Omental fat pad (tissue), 4 donors: ENCODE measurements at places on chromosomes 2 and 18.

- DNase-seq: no peak
Measured at GRCh38 chr2:199329466-199329865, 128.3 kb downstream of the SATB2 start.

- DNase-seq: no peak
Measured at GRCh38 chr2:7835693-7836680, 845.9 kb upstream of the ID2 start.

- no peak for DNase-seq
Measured at GRCh38 chr2:57888463-57888862, 158.1 kb upstream of the VRK2 start.

DNA sequence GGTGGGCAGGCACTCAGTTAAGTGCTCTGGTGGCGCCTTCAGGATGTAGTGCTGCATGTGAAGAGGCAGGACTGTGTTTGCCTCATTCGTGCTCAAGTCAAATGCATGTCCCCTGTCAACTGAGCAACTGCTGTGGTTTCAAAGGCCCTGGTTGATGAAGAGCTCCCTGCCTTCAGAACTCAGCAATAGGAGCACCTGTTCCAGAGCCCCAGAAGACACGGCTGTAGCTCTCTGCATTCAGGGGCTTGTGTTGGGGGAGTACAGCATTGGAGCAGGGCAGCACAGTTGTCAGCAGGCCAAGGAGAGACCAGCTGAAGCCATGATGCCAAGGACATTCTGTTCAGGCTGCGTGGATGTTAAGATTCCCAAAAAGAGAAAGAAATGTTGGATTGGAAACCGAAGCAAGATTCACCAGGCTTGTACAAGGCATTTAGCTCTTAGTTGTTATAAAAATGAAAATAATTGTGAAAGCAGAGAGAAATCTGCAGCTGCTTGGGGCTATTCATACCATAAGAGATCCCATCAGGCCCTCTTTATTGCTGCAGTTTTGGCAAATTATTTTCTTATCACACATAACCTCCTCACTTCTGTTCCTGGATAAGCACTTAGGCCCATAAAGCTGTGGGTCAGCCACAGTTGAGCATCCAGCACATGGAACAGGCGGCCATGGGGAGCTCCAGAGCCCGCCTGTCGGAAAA lies 252.4 kb upstream of the ZNF521 start:
- DNase-seq: no peak

GRCh38 chr2:183215917-183216316 lies 91.7 kb downstream of the NUP35 start:
- no peak for DNase-seq

DNA sequence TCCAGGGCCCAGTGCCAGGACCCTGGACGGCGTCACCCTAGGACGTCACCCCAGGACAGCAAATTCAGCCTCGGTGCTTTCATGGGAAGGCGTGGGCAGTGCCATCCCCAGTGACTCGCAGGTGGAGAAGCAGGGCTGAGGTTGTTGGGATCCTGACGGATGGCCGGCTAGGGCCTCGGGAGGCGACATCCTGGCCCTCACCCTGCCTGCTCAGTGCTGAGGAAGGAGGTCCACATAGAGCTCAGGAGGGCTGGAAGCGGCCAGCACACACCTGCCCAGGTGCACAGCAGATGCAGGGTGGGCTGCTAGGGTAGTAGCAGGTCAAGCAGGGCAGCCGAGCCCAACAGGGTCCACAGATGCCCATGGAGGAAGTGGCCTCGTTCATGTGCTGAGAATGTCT lies 482.0 kb upstream of the SALL3 start:
- no peak for DNase-seq

- DNase-seq: no peak
Measured at GRCh38 chr2:127134833-127135830, 28.2 kb upstream of the BIN1 start.

- DNase-seq: no peak
Measured at GRCh38 chr2:43222475-43223309, 3.7 kb downstream of the ZFP36L2 start.

DNA sequence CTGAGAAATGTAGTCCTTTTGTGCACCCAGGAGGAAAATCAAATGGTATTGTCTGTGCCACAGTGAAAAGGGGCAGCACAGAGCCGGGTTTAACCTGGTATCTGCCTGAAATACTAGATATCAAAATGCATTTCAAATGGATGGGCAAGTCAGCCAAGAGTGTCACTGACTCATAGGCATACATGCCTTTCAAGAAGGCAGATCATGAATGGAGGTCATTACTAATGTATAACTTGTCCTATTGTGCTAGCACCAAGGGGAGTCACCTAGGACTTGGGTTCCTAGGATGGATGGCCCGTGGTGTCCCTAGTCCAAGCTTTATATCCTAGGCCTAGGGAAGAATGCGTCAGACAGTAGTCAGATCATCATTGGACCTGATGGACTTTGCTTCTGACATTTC lies 49.9 kb downstream of the TCF7L1 start:
- DNase-seq: no peak

GRCh38 chr2:227655454-227655853 lies 11.2 kb upstream of the SCYGR5 start:
- no peak for DNase-seq

- DNase-seq: no peak
Measured at GRCh38 chr2:208031608-208032019, 6.3 kb upstream of the PLEKHM3 start.

GRCh38 chr2:205077159-205077558 lies 531.9 kb downstream of the PARD3B start:
- no peak for DNase-seq

- no peak for DNase-seq
Measured at GRCh38 chr2:74052732-74053710, 68.3 kb downstream of the TET3 start.

DNA sequence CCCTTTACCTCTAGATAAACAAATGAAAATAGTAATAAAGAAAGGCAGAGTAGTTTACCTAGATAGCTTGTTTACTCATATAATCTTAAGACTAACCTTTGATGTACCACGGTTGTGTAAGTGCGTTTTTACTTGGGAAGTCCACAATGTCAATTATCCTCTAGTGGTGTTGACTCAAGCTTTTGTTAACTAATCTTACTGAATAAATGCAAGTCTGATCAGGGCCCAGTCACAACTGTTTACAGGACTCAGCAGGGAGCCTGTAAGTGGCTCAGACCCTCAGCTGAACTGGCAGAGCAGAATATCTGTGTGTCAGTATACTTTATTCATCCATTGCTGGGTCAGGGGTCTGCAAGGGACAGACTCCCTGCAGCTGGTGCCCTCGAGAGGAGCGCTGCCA lies 98.1 kb upstream of the ACAA2 start:
- no peak for DNase-seq

DNA sequence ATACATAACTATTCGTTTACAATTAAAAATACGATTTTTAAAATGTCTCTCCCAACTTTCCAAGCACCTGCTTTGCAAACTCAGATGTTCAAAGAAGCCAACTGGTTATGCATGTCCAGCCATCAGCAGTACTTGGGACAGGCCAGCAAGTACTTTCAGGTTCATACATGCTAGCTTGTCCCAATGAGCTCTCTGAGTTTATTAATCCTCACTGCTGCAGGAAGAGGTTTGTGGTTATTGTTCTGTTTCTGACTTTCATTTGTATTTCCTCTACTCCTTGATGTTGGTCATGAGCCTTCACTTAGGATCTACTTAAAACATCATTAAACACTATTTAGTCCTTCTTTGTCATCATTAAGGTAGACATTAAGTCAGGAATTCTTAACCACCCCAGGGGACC lies 374.1 kb downstream of the LRATD1 start:
- no peak for DNase-seq

GRCh38 chr18:55402731-55403405 lies 185.1 kb downstream of the TCF4 start:
- DNase-seq: no peak

DNA sequence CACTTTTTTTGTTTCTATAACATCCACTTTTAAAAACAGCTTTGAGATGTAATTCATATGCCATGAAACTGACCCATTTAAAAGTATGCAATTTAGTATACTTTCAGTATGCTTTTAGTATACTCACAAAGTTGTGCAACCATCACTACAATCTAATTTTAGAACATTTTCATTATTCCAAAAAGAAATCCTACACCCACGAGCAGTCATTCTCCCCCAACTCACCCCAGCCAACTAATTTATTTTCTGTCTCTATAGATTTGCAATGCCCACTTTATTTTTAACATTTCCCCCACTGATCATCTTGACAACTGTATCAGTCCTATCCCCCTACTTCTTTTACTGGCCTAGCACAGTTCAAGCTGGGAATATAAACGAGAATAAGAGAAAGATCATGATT lies 39.1 kb downstream of the FAM98A start:
- no peak for DNase-seq

- DNase-seq: no peak
Measured at GRCh38 chr18:31954349-31954748, 11.4 kb upstream of the TRAPPC8 start.

DNA sequence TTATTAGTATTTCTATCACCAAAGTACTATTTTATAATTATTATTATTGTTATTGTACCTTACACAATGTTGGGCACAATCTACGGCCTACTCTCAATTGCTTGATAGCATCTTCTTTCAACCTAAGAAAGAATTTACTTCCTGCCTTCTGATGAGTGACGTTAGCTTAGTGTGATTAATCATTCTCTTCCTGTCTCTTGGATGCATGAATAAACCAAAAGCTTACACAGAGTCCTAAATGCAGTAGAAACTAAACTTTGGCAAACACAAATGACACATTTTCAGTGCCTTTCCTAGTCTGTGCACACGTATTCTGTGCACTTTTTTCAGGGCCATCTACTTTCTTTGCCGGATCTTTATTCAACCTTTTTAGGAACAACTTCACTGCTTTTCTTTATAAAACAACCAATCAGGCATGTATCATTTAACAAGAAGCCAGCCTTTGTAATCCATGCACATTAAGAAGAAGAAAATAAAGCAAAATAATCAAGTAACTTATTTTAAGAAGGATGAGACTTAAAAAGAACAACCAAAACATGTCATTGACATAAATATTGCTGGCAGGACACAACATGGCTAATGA lies 19.1 kb downstream of the TRAK2 start:
- no peak for DNase-seq

DNA sequence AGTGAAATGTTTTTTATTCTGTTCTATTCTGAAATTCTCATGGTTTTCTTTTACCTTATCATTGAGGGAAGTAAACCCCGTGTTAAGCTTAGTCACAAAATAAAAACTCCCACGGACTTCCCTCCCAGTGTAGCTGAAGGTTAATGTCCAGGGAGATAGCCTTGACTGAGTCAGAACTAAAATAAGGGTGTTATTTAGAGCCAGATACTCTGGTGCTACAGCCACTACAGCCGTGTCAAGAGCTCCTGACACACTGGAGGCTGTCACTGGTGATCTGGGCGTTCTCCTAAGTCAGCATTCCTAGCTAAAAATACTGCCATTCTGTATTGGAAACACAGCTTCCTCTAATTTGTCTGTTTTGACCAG lies 82.0 kb upstream of the RANBP2 start:
- no peak for DNase-seq

- no peak for DNase-seq
Measured at GRCh38 chr2:238817891-238818290, 30.0 kb upstream of the TWIST2 start.

DNA sequence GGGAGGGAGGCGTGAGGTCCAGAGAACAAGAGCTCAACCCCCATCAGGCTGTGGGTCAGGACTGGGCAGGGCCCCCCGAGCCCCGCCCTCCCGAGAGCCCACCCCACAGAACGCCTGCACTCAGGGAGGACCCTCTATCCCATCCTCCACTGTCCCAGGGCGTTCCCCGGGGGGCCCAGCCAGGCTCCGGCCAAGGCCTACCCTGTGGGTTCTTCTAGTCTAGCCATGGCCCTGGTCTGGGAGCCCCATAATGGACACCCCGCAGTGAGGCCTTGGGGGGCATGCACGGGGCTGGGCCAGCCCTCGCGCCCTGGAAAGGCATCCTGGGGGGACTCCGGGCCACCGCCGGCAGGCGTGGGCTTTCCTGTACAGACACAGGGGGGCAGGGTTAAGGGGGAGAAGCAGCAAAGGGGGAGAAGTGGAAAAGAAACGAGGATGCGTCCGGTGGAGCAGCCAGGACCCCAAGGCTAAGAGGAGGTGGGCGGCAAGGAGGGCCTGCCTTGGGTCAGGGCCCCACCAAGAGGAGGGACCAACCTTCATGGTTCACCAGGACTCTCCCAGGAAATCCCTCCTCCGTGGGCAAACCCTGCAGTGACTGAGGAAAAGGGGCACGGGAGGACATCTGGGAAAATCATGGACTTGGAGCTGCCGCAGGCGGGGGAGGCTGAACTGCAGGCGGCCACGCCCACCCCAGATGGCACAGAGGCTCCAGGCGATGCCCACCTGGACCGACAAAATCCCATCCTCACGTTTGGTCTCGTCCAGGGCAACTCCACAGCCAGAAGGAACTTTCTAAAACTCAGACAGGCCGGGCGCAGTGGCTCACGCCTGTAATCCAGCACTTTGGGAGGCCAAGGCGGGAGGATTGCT lies 2.7 kb upstream of the CROCC2 start:
- no peak for DNase-seq

DNA sequence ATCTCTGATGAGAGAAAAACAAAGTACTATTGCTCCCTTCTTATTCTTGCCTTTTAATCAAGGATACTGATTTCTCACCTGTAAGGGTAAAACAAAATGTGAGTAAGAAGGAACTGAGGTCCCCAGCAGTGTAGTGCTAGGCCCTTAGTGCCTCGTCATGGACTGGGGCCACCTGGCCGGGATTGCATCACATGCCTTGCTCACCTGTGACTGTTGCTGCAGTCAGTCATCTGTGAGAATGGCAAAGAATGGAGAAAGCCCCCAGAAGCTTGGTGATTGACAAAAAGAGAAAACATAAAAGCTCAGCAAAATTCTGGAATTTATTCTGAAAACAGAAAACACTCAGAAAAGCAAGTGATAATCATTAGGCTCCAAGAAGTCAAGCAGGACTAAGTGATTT lies 63.4 kb downstream of the SPATS2L start:
- DNase-seq: no peak

DNA sequence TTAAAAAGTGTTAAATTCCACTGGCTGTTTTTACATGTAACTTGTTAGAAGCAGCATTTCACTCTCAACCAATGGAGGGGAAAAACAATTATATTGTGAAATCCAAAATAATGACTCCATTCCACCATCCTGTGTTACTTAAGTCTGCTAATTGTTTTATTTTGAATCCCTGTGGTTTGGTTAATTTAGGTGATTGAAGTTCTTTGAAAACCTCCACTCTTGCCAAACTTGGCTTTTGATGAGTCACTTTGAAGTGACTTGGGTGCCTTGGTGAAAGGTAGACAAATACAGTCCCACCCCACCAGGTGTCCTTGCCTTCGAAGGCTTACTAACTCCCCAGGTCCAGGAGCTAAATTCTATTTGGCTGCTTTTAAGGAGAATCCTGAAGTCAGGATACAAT lies 1303.8 kb upstream of the NRXN1 start:
- DNase-seq: no peak

GRCh38 chr2:216477283-216478035 lies 21.2 kb upstream of the RPL37A start:
- DNase-seq: no peak
